ENCODE measurements at places on chromosomes 2 and 18.

GRCh38 chr18:46332286-46332801 lies 228.2 kb downstream of the HAUS1 start:
- DNase-seq = no peak

DNA sequence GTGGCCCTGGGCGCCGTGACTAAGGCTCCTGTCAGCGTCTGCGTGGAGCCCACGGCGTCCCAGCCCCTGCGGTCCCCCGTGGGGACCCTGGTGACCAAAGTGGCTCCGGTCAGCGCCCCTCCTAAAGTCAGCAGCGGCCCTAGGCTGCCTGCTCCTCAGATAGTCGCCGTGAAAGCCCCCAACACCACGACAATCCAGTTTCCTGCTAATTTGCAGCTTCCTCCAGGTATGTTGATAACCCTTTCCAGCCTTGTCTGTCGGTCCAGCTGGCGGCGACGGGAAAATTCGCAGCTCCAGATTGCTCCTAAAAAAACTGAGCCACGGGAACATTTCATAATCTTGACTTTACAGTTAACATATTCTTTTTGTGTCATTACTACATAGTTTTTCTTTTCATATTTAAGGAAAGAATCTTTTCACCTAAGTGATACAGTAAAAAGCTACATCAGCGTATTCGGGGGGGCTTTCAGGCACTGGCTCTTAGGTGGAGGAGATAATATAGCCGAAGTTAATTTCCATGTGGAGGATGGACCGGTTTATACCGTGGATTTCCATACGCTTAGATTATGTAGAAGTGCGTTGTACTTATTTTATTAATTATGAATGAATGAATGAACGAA lies 916 bp downstream of the TAF4B start:
- no peak for DNase-seq

DNA sequence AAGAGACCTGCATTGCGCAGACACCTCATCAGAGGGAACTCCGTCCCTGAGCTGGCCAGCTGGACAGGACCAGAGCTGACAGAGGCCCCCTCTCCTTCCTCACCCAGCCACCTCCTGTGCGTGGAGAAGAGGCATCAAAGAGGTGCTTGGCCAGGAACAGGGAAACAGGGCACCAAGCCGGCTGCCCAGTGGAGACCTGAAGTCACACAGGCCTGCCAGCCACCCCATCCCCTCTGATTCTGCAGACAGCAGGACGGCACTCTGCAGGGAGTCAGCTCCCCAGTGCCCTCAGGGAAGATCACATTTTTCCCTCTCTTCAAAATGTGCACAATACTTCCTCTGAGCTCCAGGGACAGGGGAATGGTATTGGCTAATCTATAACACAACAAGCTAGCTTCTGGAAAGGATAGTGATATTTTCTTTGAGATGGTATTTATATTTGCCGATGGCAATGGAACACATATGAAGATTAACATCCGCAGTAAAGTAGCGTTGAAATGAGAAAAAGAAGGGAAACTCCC lies 30.5 kb downstream of the SLC1A4 start:
- no peak for DNase-seq

- no peak for DNase-seq
Observed at GRCh38 chr2:26617588-26618083, 23.5 kb downstream of the CIB4 start.

GRCh38 chr2:126828051-126828450 lies 70.6 kb upstream of the TEX51 start:
- DNase-seq = no peak

GRCh38 chr18:61929881-61930640 lies 37.3 kb upstream of the RNF152 start:
- no peak for DNase-seq

DNA sequence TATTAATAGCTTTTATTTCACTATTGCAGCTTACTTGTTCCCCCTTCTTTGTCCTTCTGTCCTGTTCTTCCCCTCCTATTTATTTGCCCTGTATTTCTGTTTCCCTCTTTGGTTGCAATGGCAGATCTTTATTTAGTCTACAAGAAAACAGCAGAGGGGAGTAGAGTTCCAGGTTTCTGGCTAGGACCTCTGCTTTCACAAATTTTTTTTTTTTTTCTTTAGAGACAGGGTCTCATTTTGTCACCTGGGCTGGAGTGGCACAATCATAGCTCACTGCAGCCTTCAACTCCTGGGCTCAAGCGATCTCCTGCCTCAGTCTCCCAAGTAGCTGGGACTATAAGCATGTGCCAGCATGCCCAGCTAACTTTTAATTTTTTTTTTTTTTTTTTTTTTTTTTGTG lies 188.1 kb upstream of the SPRED2 start:
- DNase-seq = no peak

DNA sequence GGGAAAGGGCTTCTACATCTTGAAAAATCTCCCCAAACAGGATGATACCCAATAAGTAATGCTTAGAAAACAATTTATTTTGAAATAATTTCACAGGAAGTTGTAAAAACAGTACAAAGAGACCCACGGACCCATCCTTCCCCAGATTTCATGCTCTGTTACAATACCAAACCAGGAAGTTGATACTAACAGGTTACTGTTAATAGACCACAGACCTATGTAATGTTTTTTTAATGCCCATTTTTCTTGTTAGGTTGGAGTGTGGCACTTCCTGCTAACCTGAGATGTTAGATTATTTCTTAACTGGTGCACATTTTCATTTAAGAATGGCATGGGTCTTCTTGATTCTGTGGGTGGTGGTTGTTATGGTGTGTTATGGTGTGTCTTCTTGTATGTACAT lies 21.4 kb upstream of the MGAT5 start:
- DNase-seq = no peak

- DNase-seq = no peak
Observed at GRCh38 chr18:10377956-10378355, 76.5 kb upstream of the APCDD1 start.

- DNase-seq = no peak
Observed at GRCh38 chr18:25189391-25190185, 162.4 kb downstream of the ZNF521 start.

DNA sequence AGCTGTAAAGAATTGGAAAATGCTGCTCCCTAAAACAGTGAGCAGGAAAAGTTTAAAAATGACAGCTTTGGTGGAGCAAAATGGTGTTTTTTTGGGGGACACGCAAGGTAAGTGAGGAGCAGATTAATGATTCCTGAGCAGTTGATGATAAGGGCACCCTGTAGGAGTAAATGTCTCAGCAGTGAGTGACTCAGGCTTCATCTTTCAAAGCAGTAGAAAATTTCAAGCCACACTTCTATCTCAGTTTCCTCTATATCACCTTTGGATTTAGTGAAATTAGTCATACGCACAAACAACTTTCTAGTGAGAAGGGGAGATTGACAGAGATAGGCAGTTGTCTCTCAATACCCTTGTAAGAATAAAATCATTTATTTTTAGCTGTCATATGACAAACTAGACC lies 709.0 kb upstream of the FAM98A start:
- DNase-seq = no peak

DNA sequence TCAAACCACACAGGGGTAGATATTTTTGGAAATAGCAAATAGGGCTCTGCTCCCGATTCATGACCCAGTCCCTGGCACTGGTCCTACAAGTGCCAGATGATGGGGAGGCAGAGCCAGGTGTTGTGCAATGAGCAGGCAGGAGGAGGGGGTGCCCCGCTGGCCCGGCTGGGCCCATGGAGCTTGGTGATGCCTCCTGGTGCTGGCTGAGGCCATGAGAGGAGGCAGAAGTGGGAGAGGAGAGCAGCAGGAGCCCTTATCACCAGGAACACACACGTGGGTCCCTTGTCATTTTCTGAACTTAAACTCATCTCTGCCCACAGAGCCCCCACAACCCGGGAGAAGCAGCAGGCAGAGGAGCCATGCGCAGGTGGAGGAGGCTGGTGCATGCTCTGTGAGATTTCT lies 90.5 kb upstream of the MAPK4 start:
- no peak for DNase-seq

GRCh38 chr2:63792530-63792929 lies 49.2 kb upstream of the UGP2 start:
- DNase-seq = peak; percentile 90

DNA sequence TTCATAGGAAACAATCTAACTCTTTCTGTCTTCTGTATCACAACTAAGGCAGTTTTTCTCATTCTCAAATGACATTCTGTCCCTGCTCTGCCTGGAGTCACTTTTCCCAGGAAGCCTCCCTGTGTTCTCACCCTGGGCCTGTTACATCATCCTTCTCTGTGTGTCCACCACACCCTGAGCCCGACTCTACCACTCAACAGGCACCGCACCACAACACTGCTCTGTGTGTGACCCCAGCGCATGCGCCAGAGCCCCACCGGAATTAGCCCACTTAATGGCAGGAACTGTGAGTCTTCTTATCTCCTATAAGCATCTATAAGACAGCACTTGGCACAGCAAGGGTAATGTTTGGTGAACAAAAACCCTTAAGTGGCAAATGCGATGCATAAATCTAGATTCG lies 32.3 kb downstream of the TGFBRAP1 start:
- no peak for DNase-seq

DNA sequence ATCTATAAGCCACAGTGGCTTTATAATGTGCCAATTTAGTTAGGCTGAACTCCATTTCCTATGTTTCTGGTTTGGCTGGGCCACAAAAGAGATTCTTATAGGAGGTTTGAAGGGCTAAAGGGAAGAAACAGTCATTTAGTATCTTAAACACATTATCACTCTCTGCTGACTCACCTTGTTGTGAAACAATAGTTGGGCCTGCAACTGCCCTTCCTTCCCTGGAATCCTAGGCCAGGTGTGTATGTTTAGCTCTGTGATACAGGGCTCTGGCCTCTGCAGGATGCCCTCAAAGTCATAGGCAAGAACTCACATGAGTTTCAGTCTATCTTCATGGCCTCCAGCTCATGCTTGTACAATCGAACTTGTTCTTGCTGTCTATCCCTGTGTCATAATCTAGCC lies 400.0 kb upstream of the CELF4 start:
- no peak for DNase-seq

DNA sequence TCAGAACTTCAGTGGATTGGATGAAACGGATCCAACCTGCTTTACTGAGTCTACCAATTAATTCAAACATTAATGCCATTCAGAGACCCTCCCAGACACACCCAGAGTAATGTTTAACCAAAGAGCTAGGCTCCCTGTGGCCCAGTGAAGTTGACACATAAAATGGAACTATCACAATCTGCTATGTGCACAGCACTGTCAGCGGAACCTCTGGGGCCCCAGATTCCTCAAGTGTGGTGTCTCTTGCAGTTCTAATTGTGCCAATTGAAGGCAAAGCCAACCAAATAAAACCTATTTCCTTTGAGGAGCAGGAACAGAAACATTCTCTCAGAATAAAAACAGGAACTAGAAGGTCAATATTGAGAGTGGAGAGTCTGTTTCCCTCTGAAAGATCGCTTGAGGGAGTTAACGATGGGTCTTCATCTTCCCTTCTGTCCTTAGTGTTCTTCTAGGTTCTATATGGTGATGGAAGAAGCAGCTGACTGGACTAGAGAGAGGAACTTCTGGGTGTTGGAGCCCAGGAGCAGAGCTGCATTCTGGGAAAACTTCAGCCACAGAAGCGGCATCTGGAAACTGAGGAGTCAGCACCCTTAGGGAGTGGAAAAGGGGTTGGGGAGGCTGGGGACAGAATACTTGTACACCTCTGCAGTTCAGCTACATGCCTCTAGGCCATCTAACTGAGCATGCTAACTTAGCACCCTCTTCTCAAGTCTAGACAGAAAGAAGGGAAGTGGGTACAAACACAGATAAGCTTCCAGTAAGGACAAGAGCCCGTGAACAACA lies 174.4 kb upstream of the FBXO11 start:
- DNase-seq = no peak

GRCh38 chr18:923144-923866 lies 18.6 kb downstream of the ADCYAP1 start:
- DNase-seq = no peak

- no peak for DNase-seq
Observed at GRCh38 chr2:107466984-107467773, 359.5 kb upstream of the RGPD4 start.

- DNase-seq = no peak
Observed at GRCh38 chr18:53755914-53756609, 468.4 kb downstream of the MBD2 start.

DNA sequence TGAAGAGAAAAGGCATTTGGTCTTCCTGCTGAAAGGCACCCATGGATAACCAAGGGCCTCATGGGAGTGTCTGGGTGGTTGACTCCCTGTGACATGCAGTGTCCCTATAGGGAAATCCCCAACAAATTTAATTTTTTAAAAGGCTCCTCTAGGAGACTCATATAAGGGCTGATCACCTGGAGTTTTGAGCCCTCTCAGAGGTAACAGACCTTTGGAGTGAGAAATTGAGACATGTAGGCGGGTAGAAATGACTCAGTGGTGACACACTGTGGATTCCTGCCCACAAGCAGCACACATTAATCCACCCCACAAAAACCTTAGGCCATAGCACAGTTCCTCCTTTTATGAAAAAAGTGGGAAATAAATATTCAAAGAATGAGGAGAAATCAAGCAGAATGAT lies 557.0 kb upstream of the CNTNAP5 start:
- DNase-seq = no peak

DNA sequence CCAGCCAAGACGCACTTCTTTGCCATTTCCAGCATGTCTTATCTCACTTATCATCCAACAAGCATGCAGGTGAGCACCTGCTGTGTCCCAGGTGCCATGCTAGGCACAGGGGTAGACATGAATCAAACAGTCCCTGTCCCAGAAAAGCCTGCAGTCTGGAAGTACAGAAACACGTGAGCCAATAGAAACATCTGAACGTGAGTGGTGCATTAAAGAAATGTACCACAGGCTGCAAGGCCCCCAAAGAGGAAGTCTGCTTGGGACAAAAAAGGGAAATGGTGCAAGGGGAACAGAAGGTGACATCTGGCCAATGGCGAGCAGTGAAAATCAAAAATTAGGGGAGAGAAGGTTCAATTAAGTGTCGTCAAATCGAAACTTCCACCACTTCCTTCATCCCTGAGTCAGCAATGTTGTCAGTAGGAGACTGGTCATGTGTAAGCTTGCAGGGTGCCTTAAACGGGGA lies 17.6 kb upstream of the TMEM247 start:
- no peak for DNase-seq

- DNase-seq = no peak
Observed at GRCh38 chr2:61456070-61456745, 14.7 kb downstream of the USP34 start.

GRCh38 chr2:85753035-85753524 lies 711 bp upstream of the ATOH8 start:
- no peak for DNase-seq

DNA sequence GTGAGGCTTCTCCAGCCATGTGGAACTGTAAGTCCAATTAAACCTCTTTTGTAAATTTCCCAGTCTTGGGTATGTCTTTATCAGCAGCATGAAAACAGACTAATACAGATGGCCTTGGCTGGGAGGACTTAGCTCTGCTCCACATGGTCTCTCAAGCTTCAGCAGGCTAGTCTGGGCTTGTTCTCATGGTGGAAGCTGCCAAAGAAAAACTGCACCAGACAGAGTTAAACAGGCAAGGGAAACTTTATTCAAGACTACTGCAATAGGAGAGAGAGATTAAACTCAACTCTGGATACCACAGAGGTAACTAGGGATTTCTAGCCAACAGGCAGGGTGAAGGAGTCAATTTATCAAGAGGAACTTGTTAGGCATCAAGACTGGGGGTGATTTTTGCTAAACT lies 142.1 kb downstream of the CABLES1 start:
- no peak for DNase-seq

Data from HS-5 (cell line).